Stimulated activated CD4-positive, alpha-beta T cell treated with anti-CD3 and anti-CD28 coated beads, TNF-alpha, amount 100 ng/mL, for 1 hour (primary cell): ENCODE measurements at places on chromosomes 1 and 21.

DNA sequence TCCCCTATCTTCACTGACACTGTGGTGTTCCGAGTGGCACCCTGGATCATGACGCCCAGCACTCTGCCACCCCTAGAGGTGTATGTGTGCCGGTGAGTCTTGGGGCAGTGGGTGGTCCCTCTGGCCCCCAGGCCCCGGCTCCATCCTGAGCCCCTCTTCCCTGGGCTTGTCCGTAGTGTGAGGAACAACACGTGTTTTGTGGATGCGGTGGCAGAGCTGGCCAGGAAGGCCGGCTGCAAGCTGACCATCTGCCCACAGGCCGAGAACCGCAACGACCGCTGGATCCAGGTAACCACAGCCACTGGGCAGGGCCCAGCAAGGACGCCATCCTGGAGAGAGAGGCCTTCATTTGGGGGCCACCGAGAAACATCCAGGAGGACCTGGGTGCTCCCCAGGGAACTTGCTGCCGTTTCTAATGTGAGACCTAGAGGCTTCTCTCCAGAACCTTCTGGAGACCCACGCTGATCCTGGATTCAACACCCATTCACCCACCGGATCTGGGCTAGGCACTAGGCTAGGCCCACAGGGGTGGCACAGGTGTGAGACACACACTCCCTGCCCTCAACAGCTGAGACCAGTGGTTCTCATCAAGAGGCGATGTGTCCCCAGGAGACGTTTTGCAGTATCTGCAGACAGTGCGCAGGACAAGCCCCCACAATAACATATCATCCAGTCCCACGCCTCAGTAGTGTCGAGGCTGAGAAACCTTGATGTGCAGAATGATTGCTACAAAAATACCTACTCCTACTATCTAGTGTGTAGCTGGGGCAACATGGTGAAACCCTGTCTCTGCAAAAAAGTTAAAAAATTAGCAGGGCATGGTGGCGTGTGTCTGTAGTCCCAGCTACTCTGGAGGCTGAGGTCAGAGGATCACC is 22.2 kb downstream of the PADI3 start:
- no peak for DNase-seq

DNA sequence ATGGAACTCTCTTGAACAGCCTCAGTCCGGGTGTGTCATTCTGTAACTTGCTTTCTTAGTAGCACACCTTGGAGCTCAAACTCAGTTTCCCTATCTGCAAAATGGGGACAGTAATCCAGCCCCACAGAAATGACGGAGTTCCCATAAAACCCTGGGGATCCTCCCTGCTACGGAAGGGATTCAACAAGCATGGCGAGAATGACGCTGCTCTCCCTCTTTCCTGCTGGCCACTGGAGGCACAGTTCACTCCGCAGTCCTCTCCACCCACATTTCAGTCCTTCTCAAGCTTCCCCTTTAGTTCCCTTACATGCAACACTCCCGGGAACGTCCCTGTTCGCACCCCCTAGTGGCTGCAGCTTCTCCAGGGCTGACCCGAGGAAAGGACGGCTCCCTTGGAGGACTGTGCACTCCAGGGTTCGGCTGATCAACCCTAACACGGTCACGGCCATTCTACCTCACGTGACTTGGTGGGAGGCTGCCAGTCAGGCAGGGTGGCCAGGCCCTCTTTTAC is 20.6 kb downstream of the RUNX3 start:
- DNase-seq: no peak

GRCh38 chr1:115242543-115242942 is 95.5 kb downstream of the NGF start:
- DNase-seq: no peak

DNA sequence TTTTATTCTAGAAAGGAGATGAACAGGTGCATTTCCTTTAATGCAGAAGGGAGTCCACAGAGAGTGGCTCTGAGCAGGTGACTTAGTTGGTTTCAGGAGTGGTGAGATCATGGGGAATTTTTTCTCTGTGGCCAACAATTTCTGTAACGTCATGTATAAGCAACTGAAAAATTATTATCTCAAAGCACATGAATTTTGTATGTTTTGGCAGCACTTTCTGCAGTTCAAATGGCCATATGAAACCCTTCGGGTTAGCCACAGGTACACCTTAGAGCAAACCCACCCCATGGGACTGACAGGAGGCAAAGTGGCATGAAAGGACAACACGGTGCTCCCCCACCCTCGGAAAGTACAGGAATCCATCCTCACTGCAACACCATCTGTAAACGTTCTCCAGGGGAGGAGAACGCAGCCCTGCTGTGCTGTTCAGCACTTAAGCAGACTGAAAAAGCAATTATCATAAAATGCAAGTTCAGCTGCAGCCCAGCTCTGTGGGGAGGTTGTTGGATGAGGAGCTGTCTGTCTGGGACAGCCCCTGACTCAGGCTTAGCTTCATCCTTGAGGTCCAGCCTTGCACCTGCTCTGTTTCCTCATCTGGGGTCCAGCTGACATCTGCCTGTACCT is 55.8 kb upstream of the CLDN14 start:
- DNase-seq: no peak

DNA sequence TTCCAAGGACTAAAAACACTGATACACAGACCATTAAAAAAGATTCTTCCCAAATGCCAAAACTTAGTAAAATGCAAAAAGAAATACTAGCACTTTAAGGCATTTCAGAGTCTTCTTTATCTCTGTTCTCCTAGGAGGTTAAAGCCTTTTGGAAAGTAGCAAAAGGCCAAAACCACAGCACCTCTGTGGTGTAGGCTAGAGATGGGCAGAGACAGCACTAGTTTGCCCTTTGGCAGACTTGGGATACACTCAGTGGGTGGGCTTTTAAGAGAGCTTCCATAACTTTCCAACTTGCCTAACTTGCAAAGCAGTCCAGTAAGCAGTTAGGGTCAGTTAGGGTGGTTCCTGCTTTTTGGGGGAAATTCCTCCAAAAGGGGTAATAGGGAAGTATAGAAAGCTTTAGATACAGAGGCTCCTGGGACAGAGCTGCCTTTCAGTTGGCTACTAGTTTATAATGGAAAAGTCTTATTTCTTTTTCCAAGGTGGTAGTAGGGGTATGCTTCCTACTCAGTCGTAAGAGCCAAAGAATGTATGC is 17.9 kb upstream of the PTCH2 start:
- no peak for DNase-seq

DNA sequence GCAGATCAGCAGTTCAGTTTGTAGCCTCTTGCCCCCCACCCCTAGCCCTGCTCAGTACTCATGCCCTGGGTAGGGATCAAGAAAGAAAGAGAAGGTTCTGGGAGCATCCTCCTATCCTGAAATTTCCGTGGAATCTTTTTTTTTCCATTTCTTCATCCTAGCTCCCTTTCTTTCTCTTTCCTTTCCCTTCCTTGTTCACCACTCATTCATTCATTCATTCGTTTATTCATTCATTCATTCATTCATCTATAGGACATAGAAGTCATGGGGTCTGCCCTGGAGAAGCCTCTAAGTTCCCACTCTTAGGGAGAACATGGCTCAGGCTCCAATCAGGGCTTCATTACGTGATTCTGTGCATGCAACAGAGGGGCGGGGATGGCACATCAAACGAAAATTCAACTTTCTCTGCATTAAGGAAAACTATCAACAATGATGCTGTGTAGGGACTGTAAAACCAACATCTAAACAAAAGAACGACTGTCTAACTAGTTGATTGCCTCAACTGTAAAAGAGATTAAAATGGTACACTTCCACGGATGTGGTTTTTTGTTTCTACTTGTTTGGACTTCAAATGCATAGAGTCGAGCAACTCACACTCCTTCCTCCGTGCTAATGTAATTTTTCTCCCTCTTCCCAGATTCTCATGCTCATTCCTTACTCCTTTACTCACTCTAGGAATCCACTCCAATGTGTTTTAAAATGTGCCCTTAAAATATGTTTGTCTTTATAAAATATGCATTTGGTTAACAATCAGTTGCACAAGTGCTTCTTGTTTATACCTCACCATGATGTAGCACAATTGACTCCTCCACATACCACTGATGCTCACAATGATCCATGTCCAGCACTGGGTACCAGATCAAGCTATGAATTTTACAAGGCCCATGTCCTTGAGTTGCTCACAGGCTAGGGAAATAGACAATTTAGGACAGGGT is 101.2 kb upstream of the SLC2A1 start:
- no peak for DNase-seq

GRCh38 chr1:182175361-182175931 is 113.9 kb upstream of the ZNF648 start:
- DNase-seq: no peak

GRCh38 chr1:24955161-24955560 is 25.1 kb upstream of the RUNX3 start:
- DNase-seq: peak; percentile 63

- no peak for DNase-seq
These were observed 13.2 kb downstream of the PLPP3 start for GRCh38 chr1:56566061-56566744.

GRCh38 chr1:37734629-37735591 is 30.0 kb downstream of the EPHA10 start:
- DNase-seq: no peak

GRCh38 chr1:21317035-21317689 is 26.9 kb upstream of the ECE1 start:
- DNase-seq: no peak

GRCh38 chr1:56363007-56363770 is 216.2 kb downstream of the PLPP3 start:
- DNase-seq: no peak

DNA sequence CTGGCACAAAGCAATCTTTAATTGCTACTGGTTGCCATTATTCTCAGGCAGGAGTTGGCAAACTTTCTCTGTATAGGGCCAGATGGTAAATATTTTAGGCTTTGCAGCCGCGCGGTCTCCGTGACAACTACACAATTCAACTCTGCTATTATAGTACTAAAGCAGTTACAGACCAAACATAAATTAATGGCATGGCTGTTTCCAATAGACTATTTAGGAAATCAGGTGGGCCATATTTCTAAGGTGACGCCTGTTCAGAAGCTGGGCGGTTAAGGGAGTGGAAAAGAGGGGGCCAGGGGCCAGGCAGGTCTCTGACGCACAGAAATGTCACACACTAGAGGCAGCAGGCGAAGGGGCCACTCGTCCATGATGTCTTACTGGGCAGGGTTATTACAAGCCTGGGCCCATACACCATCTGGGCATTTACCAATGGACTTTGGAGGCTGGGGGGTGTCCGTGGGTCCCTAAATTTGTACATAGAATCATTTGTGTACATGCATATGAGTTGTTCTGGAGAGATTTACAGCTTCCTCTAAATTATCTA is 80.1 kb downstream of the STUM start:
- DNase-seq: no peak

- DNase-seq: no peak
These were observed 481.8 kb downstream of the USP25 start for GRCh38 chr21:16211339-16212303.

DNA sequence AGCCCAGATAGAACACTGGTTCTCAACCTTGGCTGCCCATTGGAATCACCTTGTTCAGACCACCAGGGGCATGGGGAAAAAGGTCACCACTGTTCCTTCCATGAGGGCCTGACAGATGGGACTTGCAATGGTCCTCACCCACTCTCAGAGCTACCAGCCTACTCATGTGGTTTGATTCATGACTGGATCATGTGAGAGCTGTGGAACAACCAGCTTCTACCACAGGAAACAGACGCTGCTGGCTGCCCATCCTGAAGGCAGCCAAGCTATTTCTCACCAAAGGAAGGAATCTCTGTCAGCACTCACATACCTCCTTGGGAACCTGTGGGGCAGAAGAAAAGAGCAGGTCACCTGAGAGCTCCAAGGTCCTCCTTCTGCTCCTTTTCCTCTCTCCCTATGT is 53.6 kb downstream of the CAPN8 start:
- no peak for DNase-seq

DNA sequence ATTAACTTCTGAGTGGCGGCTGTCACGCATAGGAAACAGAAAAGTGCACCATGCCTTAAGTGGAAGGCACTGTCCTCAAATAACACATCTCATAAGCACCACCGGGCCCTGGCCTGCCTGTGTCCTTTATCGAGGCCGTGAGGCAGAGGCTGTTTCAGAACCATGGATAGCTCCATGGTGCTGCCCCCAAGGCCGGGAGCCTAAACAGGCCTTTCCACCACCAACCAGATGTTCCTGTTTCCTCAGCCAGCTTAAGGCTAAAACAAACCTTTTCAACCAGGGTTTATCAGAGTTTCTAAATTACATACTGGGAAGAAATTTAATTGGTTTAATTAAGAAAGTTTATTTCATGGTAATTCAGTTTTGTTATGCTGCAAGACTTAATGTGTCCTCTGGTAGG is 114.4 kb downstream of the DMRTA2 start:
- DNase-seq: no peak

DNA sequence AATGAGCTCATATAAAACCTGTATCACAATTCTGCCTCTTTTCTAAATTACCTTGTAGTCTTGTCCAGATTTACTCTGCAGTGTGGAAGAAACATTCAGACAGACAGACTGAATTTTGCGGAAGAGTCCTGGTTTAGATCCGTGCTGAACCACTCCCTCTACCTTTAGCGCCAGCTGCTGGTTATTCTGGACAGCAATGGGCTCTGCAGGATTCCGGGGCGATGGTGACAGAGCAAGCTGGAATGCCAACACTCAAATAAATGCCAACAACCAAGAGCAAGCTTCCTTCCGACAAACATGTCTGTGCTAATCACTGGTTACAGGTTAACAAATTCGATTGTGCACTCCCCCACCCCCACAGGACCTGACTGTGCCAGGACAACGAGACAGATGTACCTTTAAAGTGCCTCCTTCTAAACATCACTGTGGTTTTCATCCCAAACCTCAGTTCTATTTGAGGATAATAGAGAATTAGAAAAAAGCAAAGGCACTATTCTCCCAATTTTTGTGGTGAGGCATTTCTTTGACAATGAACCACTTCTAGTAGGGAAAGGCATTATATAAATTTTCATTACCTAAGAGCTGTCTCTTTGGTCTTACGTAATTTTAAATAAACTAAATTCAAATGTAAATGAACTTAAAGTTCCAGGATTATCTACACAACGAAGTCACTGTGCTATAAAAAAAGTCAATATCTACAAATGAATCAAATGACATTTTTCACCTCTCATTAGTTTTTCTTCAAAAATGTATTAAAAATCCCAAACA is 90.4 kb downstream of the INTS7 start:
- no peak for DNase-seq

DNA sequence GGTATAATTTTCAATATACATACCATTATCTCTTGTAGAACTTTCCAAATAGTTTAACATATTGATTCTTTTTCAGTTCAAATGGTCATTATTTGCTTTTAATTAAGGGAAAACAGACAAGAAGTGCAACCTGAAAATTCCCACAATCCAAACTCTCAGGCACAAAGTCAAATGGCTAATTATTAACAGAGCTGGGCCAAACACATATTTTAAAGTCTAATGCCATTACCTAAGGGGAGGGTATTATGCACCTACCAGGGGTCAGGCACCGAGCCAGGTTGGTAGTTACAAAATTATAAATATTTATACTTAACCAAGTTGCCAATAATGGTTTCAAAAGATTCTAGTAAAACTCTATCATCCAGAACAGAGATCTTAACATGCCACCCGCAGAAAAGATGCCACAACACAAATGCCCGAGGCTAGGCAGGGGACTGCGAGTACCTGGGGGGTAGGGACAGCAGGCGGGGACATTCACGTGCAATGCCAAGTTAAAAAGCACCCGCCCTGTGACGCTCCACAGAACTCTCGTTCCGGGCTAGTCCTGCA is 15.0 kb downstream of the LBR start:
- DNase-seq: no peak
